Activated CD4-positive, alpha-beta T cell treated with anti-CD3 and anti-CD28 coated beads, Interleukin-2, Interleukin-4, amounts not matched to agents 100 ng/mL and 50 ng/mL, durations not matched to agents 16 hours and 8 hours (primary cell): ENCODE measurements at places on chromosomes 13 and 19.

DNA sequence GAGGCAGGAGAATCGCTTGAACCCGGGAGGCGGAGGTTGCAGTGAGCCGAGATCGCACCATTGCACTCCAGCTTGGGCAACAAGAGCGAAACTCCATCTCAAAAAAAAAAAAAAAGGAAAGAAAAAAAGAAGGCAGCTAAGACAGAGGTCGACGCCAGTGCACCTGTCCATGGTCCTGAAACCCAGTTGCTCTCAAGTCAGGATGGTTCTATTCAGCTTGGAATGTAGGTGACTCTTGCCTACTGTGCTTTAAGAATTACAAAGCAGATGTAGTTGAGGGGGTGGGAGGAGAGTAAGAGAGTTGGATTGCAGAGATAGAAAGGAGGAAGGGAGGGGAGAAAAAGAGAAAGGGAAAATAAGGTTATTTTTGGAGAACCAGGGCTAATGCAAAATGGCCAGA lies 18.7 kb downstream of the CACNG7 start:
- DNase-seq: no peak

DNA sequence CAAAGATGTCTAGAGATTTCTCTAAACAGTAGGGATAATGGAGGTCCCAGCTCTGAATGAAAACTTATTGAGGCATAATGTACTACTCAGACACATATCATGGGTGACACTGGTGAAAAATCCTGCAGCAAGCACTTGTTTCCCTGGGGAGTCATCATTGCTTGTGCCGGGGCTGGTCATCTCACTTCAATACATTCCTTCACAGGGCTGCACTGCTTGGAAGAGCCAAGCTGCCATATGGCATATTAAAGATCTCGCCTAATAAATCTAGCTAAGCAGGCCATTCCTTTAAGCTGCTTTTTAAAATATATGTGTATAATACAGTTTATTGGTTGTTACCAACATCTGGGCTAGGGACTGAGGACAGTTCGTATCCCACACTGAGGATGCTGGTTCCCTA lies 332.2 kb upstream of the GPC6 start:
- no peak for DNase-seq

DNA sequence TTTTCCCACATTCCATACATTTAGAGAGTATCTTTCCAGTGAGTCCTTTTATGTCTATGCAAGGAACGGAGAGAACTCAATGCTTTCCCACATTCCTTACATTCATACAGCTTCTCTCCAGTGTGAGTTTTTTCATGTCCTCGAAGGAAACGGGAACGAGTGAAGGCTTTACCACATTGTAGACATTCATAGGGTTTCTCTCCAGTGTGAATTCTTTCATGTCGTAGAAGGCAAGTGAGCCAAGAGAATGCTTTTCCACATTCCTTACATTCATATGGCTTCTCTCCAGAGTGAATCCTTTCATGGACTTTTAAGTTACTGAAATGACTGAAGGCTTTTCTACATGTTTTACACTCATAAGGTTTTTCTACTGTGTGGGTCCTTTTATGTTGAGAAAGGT lies 17.1 kb downstream of the ZNF823 start:
- DNase-seq: no peak

- no peak for DNase-seq
Measured at GRCh38 chr19:7706188-7706954, 4.4 kb upstream of the FCER2 start.

DNA sequence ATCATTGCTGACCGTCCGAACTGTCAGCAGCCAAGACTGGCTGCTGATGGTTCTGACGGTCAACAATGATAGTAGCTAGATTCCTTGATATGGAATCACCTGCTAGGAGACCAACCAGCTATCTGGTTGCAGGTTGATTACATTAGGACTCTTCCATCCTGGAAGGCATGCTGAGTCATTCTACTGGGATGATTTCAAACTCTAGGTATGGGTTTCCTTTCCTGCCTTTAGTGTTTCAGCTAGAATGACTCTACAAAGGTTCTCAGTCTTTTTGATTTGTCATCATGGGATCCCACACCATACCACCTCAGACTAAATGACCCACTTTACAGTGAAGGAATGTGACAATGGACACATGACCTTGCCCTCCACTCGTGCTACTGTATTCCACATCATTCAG lies 138.1 kb upstream of the KL start:
- DNase-seq: peak; percentile 10

- DNase-seq: no peak
Measured at GRCh38 chr19:35204799-35205732, 23.5 kb downstream of the FAM187B start.

- DNase-seq: peak; percentile 40
Measured at GRCh38 chr19:6108721-6109633, 1.3 kb downstream of the RFX2 start.

GRCh38 chr13:23671897-23672296 lies 101.7 kb downstream of the TNFRSF19 start:
- DNase-seq: no peak

GRCh38 chr19:30856376-30856775 lies 484.2 kb downstream of the ZNF536 start:
- no peak for DNase-seq

DNA sequence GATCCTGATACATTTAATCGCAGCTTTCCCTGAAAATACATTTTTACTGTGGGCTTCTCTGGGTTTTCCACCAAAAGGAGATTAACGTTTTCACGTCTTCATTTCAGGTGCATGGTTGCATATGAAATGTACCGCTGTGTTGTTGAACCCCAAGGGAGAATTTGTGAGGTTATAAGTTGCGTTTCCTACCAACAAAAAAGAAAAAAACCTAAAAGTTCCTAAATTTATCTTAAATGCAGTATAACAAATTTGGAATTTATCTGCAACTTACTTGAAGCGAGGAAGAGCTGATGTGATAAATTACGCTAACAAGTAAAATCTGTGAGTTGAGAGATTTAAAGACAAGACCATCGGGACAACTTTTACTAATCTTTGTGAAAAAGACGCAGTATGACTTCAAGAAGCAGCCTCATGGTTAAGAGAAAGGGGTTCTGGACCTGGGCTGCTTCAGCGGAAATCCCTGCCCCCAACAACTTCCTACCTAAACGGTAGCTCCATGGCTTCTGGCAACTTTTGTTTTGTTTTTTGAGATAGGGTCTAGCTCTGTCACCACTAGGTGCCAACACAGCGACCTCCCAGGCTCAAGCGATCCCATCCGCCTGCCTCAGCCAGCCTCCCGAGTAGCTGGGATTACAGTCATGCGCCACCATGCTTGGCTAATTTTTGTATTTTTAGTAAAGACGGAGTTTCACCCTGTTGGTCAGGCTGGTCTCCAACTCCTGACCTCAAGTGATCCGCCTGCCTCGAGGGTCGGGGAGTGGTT lies 958 bp upstream of the OBI1 start:
- DNase-seq: no peak

DNA sequence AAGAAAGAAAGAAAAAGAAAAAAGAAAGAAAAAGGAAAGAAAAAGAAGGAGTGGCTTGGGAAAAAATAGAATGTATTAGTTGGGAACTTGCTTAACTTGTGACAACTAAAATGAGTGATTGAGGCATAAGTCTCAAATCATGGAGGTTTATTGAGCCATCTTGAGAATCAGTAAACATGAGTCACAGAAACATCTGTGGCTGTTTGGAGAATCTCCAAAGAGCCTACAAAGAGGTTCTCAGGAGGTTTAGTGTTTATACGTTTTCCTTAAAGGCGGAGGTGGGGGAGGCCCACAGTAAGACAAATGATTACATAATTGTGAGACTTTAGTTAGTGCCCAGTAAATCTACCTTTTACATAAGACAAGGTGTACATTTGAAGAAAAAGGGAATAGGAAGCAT lies 38.6 kb downstream of the WDR87 start:
- DNase-seq: no peak

- no peak for DNase-seq
Measured at GRCh38 chr13:24271231-24271600, 38.2 kb upstream of the C1QTNF9 start.

- DNase-seq: peak; percentile 100
Measured at GRCh38 chr13:51452361-51453206, at the start of gene INTS6. TSS of gene INTS6 (minus strand) at chr13:51453036. CDS start at chr13:51452525, 511 bp downstream.

GRCh38 chr13:111304603-111305289 lies 15.7 kb upstream of the TEX29 start:
- no peak for DNase-seq

DNA sequence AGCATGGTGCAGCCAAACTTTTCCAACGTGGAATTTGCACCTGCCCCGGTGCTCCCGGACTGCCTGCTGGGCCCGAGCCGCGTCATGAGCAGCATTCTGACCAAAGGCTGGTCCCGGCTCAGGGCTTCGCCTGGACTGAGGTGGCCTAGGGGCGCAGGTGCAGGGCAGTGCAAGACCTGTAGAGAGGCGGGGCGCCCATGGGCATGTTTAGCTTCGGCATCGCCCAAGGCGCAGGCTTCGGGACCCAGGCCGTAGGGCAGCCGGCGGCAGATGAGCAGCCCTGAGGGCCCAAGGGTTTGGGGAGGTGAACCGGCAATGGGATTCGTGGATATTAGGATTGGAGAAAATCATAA lies 23.8 kb downstream of the LRFN3 start:
- no peak for DNase-seq

DNA sequence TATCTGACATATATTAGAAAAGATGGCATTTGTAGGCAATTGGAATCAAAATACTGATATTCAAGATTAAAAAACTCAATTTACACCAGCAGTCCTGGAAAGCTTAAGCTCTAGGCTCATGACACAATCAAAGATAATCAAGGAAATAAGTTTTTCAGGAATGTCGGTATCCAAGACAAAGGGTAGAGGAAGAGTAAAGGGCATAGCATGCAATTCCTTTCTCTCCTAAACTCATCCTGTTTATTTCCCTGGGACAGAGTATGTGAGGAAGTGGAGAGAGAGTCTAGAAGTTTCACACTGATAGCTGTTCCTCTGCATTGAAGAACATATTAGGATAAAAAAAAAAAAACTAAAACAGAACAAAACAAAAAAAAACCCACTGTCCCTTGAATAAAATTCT lies 2452.1 kb downstream of the PCDH9 start:
- no peak for DNase-seq

DNA sequence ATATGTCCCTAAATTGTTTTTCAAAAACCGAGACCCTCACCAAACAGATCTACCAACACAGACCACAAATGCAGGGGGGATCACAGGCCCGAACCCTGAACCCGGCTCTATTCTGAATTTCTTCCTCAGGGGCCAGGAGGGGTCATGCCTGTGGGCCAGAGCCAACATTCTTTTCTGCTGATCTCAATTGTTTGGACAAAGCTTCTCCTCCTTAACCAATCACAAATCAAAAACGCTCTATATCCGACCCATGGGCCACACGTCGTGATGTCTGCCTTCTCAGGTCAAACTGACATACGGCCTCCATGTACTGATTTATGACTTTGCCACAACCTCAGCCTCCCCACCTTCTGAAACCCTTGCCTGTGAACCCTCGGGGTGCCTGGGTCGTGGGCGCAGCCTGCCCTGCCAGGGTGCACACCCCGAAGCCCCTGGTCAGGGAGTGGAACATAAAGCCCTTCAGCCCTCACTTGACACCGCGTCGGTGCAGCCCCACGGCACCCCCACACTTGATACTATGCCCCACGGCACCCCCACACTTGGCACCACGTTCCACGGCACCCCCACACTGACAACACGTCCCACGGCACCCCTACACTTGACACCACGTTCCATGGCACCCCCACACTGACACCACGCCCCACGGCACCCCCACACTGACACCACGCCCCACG lies 58.4 kb upstream of the C13orf46 start:
- DNase-seq: no peak

DNA sequence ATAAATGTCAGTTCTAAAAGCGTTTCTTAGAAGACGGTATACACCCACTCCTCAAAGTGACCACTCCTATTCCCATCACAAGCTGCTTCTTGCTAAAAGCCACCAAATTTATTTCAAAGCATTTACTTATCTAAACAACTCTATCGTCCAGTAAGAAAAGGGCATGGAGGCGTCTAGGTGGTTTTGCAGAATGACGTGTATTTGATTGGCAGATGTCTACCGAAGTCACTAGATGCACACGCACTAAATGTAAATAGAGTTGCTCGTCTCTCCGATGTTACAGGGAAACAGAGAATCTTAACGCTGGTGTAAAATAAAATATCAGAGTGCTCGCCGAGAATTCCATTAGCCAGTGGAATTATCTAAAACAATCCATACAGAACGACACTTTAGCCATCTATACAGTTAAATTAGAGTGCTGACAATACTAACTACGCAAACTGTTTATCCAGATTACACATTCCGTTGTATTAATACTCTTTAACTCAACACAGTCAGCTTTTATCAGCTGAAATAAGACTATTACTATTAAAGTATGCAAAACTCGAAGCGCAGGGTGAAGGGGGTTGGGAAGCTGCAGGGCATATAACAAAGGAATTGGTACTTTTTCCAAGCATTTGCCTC lies 1.9 kb downstream of the KLF12 start:
- DNase-seq: peak; percentile 52

- no peak for DNase-seq
Measured at GRCh38 chr13:96473526-96474180, 383.7 kb downstream of the HS6ST3 start.

- DNase-seq: no peak
Measured at GRCh38 chr19:19381007-19381926, 24.2 kb upstream of the GATAD2A start.

GRCh38 chr13:111131611-111132010 lies 16.5 kb downstream of the ARHGEF7 start:
- no peak for DNase-seq

DNA sequence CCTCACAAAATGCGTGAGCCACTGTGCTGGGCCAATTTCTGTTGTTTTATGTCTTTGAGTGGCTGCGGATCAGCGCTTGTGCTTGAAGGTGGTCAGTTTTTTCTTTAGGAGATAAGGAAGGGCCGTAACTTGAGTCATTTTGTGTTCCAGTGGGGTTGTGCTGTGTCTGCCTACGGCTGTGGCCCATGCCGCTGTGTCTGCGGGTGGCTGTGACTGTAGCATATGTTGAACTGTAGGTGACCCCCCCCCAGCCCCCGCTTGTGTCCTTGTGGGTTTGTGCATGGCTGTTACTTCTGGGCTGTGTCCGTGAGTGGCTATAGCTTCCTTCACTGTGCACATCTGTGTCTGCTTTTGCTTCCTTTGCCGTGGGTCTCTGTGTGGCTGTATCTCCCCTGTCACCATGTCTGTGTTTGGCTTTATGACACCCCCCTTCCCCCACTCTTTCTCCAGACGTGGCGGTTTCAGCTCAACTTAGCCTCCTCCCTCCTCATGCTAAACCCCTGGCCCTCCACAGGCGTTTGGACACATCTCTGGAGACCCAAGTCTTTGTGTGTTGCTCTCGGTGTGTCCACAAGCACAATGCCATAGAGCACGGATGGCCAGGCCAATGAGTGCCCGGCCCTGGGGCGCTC lies 675 bp downstream of the PPP1R14A start:
- no peak for DNase-seq

DNA sequence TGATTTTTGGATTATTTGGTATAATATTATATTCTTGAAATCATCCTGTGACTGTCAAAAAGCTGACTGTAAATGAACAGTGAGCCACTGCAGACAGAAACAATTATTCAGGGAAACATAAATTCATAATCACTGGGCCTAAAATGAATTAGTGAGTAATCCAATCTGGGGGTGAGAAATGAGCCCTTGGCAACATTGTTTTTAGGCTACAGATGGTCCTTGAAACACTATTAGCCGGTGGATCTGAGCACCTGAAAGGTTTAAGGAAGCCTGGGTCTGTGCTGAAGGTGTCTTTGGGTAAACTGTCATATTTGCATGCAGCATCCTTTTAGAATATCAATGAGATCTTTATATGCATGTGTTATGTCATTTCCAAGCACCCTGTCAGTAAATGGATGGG lies 290.7 kb downstream of the ATP8A2 start:
- DNase-seq: no peak

- DNase-seq: peak; percentile 40
Measured at GRCh38 chr19:55641426-55642152, 787 bp downstream of the ZNF580 start.
